ENCODE measurements at places on chromosomes 6 and 20.

- DNase-seq = no peak
Observed at GRCh38 chr20:21739682-21740081, 34.2 kb downstream of the PAX1 start.

DNA sequence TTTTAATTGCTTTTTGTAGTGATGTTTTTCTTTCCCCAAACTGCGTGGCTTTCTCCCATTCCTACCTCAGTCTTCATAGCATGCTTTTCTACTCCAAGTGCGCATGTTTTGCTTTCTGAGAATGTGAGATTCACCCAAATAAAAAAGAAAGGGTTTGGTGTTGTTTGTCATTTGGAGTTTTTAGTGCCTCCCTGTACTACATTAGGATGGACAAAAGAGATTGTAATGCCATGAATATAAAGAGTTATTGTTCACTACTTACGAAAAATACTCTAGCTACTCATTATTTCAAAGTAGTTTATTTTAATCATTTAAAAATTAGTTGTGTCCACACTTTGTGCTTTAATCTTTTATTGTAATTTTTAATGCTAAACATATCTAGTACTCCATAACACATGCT lies 81.8 kb downstream of the RNF217 start:
- no peak for DNase-seq

- no peak for DNase-seq
Observed at GRCh38 chr6:74259981-74260380, 564.0 kb downstream of the CD109 start.

GRCh38 chr20:24866008-24866407 lies 83.1 kb upstream of the CST7 start:
- DNase-seq = no peak

DNA sequence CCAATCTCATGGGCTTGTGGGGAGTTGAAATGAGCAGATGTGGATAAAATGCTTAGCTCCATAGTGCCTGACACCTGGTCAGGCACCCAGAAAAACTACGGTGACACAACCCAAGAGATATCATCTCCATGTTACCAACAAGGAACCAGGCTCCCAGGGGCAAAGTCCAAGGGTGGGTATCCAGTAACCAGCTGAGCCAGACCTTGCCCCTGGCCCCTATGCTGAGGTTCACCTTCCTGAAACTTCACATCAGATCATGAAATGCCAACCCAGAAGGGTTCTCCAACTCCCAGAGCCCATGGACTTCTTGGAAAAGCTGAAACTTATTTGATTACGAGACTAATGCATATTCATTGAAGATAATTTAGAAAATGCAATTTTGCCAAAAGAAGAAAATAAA lies 141.8 kb upstream of the KCNG1 start:
- no peak for DNase-seq

- no peak for DNase-seq
Observed at GRCh38 chr6:147434516-147434915, 74.0 kb upstream of the SAMD5 start.

GRCh38 chr6:133130863-133131262 lies 110.3 kb upstream of the EYA4 start:
- no peak for DNase-seq

- no peak for DNase-seq
Observed at GRCh38 chr6:113489952-113490746, 367.0 kb upstream of the MARCKS start.

DNA sequence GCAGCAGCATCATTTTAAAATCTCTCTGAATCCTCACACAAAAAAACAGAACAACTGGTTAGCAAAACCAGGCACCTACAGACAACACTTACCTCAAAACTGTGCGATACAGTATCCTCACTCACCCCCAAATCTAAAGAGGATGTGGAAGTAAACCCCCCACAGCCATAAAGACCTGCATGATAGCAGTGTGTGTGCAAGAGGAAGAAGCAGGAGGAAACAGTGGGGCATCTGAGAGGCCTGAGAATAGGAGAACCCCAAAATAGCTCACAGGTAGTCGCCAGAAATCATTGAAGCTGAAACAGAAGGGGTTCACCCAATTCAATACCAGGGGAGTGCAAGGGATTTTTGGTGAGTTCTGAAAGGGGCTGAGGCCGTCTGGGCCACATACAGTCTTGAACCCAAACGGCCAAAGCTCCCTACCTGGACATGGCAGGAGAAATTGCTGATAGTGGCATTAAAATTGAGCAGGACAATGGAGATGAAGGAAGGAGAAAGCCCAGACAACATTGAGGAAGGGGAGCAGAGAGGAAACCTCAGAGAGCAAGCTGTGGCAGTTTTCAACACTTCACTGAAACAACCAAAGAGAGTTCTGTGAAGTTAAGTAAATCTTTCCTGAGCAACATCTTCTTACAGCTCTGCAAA lies 129.7 kb downstream of the FIG4 start:
- DNase-seq = no peak

- no peak for DNase-seq
Observed at GRCh38 chr6:135299256-135299655, 118.1 kb downstream of the MYB start.

- DNase-seq = no peak
Observed at GRCh38 chr20:62103508-62104233, 18.6 kb upstream of the LSM14B start.

DNA sequence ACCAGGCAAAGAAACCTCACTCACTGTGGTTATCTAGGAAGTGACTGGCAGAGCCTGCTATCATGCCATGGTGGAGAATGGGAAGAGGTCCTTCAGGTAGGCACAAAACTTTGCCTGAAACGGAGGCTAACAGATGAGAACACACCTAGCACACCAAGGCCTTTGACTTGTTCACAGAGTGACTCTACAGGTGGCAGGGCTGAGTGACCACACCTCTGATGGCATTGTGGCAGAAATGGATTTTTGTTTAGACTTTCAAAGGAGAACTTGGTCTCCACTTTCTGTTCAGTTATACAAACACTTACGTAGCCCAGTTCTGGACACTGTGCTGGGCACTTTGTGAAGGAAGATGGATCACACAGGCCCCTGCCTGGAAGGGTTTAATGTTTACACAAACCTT lies 116.3 kb upstream of the ENPP5 start:
- no peak for DNase-seq

- DNase-seq = peak; percentile 49
Observed at GRCh38 chr6:109456710-109457561, 1.4 kb upstream of the MICAL1 start.

- DNase-seq = no peak
Observed at GRCh38 chr6:54185885-54186284, 74.6 kb downstream of the MLIP start.

- peak; percentile 69 for DNase-seq
Observed at GRCh38 chr6:135159531-135159930, 21.6 kb upstream of the MYB start.

DNA sequence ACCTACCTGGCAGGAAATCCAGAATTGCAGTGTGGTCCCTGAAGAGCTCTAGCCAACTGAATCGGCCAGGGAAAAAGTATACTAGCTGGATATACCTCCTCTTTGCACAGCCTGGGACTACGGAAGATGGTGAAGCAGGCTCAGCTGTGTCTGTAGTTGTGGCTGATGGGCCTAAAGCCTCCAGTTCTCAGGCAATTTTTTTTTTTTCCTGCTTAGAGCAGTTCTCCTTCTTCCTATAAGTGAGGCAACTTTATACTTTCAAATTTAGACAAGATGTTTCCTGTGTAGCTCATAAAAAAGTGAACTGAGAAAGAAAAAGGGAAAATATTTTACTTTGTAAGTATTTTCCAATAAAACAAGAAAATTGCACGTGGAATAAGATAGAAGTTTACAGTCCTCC lies 172.9 kb downstream of the CARMIL1 start:
- DNase-seq = no peak

DNA sequence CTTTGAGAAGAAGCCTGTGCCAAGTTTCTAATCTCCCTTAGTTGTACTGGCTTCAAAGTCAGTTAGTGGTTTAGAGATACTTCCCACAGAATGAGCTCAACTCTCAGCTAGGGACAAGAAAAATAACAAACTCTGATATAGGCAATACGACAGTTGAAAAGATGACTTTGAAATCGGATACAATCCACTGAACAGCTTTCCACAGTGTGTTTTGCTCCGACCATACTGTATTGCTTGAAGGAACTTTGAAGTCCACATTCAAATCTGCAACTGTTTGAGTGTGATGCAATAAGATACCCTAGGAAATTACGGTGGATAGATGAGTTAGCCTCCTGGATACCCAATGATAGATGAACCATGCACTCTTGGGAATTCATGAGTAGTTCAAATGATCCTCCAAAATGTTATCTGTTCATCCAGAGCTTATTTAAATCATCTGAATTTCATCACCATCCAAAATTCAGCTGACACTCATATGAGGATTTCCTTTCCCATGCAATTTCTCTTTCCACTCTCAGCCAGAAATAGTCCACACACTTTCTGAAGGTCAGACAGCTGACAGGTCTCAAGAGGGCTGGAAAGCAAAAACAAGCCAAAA lies 443.8 kb downstream of the HAO1 start:
- no peak for DNase-seq

GRCh38 chr6:112086744-112087135 lies 542 bp downstream of the TUBE1 start:
- DNase-seq = no peak

All from activated CD8-positive, alpha-beta memory T cell treated with anti-CD3 and anti-CD28 coated beads, Interleukin-2, amount 50 U/mL, for 48 hours (primary cell).